ENCODE measurements at places on chromosomes 6 and 20. TPM values are rescaled to one million over a fixed set of nuclear protein-coding genes. Genes with fewer than 3 reads are reported as not detected.

Gene TMEM151B
- total RNA-seq, result not detected

Gene AKAP12
- total RNA-seq, result 114 TPM

Gene ELOVL4
- total RNA-seq, result 10.0 TPM

Gene GGTLC1
- total RNA-seq, result not detected

Gene SLC26A8
- total RNA-seq, result not detected

Gene FKBP1C
- total RNA-seq, result 0.12 TPM

Gene EYA2
- total RNA-seq, result 1.6 TPM

Gene TFAP2C
- 9.5 TPM for total RNA-seq

Gene LY6G6C
- total RNA-seq, result not detected

Gene CNBD2
- total RNA-seq, result 3.2 TPM

Gene LAMA5
- 68.2 TPM for total RNA-seq

Gene HLA-DPA1
- 4.0 TPM for total RNA-seq

Gene CST2
- total RNA-seq, result not detected

Gene FRS3
- total RNA-seq, result 1.5 TPM

Gene C20orf141
- total RNA-seq, result not detected

Gene NXT1
- 39.4 TPM for total RNA-seq

Gene FLRT3
- 5.6 TPM for total RNA-seq

Gene GRIK2
- 0.25 TPM for total RNA-seq

Gene MTFR2
- 8.1 TPM for total RNA-seq

Gene TAPBP
- total RNA-seq, result 33.0 TPM

Gene ADTRP
- total RNA-seq, result 6.9 TPM

Gene MOCS1
- total RNA-seq, result 11.9 TPM

Gene ZSCAN16
- 4.9 TPM for total RNA-seq

Gene LAMA2
- total RNA-seq, result 58.3 TPM

Gene MBOAT1
- 11.6 TPM for total RNA-seq

Gene ARMH2
- not detected for total RNA-seq

All from uterine smooth muscle cell (primary cell).